Activated CD4-positive, alpha-beta T cell treated with anti-CD3 and anti-CD28 coated beads, Interleukin-2, amount 50 U/mL, for 1 hour (primary cell): ENCODE measurements at places on chromosomes 7 and 10.

DNA sequence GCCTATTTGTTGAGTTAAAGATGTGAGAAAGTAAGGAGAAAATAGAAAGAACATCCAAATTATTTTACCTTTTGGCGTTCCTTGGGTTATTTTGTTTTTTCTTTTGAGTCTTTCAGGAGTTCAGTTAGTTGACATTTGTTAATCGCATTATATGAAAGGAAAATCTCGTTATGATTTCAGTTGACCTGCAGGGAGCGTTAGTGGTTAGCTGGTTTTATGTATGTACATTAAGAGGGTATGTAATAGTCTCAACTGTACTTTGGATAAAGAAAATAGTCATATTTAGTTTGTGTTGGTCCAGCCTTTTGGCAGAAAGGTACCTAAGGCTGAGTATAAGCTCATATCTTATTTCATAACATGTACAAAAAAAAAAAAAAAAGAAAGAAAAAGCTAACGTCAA is 4.0 kb downstream of the BMPER start:
- no peak for DNase-seq

- no peak for DNase-seq
These were observed 23.0 kb upstream of the ZNF488 start for GRCh38 chr10:47406870-47407691.

- no peak for DNase-seq
These were observed 38.5 kb downstream of the IGF2BP3 start for GRCh38 chr7:23431702-23432199.

DNA sequence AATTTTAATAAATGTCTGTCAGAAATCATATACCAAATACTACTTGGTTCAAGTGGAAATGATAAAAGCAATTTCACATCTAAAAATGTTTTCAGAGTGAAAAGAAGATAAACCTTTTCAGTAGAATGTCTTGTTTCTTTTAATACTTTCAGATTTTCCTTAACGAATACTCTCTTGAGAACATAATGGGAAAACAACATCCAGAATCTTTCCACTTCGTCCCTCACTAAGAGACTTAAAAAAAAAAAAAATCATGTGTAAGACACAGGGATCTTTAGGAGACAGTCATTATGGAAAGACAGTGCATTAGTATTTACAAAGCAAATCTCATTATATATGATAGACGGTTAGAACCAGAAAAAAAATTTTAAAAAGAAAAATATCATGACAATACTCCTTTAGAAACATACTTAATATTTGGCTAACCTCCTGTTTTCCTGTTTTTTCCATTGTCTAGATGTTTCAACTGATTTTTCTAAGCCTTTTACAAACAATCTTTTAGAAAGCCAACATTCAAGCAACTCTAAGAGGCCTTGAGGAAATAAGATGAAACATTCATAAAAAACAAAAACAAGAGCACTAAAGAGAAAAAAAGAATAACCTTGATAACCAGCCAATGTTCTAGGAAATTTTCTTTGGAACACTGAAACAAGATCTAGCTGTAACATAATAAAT is 339.9 kb upstream of the LRRN3 start:
- no peak for DNase-seq

DNA sequence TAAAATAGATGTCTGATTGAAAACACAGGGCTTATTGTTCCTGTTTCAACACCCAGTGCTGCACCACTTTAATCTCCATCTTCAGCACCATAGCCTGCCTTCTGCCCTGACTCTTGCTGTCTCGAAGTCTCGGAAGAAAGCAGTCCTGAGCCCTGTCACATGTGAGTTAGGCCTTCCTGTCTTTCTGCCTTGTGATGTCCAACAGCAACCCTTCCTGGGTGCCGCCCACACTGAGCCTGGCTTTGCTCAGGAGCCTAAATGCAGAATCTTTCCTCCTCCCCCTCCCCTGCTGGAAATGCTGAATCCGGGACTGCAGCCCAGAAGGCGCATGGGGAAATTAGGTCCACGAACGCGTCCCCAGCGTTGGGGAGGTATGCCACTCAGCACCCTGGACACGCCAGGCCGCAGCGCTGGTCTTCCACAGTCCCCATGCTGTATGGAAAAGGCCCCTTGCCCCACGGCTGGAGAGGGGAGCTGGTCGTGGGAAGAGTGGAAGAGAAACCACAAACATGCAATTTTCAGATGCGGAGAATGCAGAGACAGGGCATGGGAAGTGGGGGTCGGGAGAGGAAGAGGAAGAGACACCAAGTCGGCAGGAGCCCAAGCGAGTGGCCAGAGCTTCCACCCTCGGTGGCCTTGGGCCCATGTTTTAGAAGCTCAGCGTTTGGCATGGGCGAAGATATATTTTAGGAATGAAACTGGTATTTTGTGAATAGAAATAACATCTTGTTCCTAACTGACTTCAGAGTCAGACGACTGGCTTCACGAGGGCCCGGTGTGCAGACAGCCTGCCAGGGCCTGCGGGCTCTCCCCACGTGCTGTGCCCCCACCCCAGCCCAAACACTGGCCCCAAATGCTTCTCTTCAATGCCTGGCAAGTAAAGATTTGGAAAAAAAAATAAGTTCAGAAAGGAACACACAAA is 656.1 kb upstream of the FOXK1 start:
- DNase-seq = no peak

- no peak for DNase-seq
These were observed 4.8 kb upstream of the KNDC1 start for GRCh38 chr10:133154996-133155778.

- no peak for DNase-seq
These were observed 595 bp upstream of the SUN1 start for GRCh38 chr7:831596-832166.

DNA sequence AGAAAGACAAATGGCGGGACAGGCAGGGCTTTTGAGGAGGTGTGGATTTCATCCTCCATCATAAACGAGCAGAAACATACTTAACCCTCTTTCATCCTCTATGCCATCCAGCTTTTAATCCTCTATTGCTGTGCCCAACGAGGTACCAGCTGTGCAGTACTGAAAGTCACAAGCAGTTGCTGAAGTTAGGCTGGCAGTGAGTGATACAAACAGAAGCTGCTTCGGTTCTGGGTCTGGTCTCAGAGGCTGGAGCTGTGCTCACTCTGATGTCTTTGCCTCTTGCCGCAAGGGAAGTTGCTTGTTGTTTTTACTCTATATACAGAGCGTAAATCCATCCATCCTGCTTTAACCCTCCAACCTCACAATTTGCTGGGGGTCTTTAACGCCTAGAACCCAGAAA is 235.2 kb downstream of the CELF2 start:
- DNase-seq = no peak

DNA sequence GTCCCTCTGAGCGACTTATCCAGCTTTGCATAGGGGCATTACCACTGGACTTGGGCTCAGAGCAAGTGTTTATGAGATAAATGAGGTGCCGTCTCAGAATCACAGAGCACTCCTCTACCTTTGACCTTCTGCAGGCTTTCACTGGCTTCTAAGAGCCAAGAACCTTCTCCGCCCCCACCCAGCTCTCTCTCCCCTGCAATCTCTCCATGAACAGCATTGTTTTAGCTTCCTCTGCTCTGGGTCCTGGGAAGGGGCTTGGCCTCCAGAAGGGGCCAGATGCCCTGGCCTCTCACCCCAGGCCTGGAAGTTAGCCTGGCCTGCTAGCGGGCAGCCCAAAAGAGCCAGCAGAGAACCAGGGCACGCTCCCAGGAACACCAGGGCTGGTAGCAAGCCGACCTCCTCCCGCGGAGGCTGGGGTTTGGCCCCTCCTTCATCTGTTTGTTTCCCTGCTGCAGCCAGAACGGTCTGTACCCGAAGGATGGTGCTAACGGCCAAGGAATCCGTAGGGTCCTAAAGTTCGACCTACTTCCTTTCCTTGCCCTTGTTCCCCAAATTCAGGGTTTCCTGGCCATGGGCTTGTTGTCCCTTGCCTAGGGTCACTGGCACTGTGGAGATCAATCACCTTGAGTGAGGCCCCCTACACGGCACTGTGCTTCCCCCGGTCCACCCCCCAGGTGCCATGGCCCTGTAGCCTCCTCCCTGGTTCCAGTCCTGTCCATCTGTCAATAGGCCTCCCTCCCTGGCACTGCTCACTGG is 18.7 kb upstream of the DDIT4 start:
- DNase-seq = peak; percentile 15

- DNase-seq = no peak
These were observed 170.8 kb upstream of the KLF14 start for GRCh38 chr7:130904792-130905191.

DNA sequence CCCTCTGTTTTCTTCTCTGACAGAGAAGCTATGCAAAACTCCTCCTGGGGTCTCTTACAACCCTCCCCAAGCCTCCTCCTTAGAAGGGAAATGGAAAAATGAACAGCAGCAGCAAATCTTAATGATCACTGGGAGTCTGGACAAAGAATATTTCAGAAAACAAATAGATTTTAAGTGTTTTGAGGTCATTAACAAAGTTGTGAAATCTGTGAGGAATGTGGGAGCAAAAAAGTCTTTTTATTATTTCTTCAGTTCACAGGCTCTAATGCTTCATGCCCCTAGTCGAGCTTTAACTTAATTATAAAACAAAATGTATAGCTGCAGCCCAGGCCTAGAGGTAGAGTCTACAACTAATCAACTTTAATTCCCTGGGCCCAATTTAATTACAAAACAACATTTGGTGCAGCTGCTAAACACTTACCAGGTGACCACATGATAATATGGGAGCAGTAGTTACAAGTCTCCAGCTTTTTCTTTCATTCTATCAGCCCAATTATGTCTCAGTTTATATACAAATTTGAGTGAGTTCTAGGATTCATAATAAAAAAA is 293.2 kb downstream of the THSD7A start:
- no peak for DNase-seq

DNA sequence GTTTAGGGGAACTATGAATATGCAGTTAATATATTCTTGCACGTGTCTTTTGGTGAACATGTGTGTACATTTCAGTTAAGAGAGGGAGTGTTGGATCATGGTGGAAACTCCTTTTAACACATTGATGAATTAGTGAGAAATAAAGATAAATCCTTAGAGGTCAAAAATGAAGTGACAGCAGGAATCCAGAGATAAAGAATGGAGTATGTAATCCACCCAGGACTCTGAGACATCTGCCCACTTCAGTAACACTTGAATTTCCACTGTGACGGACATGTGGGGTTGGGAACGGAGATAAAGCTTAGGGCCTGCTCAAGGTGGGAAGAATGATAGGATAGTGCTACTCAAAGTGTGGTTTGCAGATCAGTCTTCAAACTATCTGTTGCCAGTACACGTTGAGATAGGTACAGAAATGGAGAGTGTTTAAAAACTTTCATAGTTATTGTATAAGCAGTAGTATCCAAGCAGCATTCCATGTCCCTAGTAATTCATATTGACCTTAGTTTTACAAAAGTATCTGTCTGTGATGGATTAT is 6.6 kb upstream of the RELN start:
- DNase-seq = no peak

DNA sequence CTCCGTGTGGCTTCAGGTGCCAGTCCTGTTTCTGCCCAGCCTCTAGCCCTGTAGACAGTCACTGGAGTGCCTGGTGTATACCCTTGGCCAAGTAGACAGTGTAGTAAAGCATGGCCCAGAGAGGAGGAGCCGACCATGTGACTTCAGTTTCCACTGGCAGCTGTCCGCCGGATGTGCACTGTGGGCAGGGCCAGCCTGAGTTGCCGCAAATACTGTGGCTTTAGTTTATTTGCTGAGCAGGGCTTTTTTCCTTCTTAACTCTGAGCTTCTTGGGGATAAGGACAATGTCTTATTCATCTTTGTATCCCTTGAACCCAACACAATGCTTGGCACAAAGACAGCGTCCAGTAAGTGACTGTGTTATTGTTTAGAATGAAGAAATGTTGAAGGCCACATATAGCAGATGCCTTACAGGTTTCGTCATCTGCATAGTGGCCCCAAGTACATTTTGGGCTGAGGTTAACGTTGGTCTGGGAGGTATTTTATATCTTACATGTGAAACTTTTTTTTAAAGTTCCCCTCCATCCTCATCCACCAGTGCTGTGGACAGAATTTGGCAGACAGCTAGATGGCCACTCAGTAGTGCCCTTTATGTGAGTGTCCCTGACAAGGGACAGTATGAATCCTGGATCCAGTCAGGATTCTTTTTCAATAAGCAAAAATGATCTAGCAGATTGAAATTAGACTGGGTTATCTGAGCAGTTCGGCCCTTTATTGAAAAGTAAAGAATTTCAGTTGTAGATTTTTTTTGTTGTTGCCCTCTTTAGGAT is 40.6 kb downstream of the CYP17A1 start:
- peak; percentile 21 for DNase-seq

- DNase-seq = no peak
These were observed 57.4 kb downstream of the PARP12 start for GRCh38 chr7:140005341-140005740.

GRCh38 chr10:12382956-12383531 is 33.7 kb downstream of the CAMK1D start:
- DNase-seq = no peak

DNA sequence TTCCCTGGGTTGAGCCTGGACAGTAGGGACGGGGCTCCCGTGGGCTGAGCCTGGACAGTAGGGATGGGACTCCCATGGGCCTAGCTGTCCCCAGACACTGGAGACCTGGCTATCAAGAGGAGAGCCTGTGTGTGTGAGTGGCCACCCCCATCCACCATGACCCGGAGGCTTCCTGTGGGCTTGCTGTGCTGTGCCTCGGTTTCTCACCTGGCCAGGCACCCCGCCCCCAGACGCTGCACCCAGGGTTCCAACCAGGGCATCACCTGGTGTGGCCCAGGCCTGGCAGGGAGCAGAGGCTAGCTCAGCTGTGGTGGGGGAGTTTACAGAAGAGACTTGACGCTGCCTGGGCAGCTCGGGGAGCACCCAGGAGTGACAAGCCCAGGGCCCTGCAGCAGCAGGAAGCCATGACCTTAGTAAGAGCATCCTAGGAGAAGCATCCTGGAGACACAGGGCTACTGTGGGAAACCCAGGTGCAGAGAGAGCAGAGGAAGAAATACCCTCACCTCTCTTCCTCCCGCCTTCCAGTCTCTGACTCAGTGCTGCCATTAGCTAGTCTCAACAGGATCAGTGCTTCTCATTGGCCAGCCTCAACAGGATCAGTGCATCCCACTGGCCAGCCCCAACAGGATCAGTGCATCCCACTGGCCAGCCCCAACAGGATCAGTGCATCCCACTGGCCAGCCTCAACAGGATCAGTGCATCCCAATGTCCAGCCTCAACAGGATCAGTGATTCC is 61.0 kb downstream of the PDGFA start:
- DNase-seq = no peak

- no peak for DNase-seq
These were observed 996.7 kb upstream of the CELF2 start for GRCh38 chr10:10020945-10021344.

DNA sequence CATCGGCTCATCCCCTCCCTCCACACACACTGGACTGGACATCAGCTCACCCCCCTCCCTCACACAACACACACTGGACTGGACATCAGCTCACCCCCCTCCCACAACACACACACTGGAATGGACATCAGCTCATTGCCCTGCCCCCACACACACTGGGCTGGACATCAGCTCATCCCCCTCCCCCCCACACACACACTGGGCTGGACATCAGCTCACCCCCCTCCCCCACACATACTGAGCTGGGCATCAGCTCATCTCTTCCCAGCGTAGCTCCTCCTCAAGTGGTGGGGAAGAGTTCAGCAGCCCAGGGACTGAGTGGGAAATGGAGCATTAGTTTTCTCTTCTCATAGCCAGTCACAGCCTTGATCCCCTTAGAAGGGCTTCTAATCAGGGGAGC is 58.1 kb upstream of the WDR11 start:
- DNase-seq = no peak

GRCh38 chr7:41928166-41928565 is 225.3 kb upstream of the INHBA start:
- DNase-seq = no peak
